ENCODE measurements at places on chromosomes 5 and 9.

GRCh38 chr9:114278881-114279570, 43.9 kb upstream of the ORM1 start:
- no peak for DNase-seq

DNA sequence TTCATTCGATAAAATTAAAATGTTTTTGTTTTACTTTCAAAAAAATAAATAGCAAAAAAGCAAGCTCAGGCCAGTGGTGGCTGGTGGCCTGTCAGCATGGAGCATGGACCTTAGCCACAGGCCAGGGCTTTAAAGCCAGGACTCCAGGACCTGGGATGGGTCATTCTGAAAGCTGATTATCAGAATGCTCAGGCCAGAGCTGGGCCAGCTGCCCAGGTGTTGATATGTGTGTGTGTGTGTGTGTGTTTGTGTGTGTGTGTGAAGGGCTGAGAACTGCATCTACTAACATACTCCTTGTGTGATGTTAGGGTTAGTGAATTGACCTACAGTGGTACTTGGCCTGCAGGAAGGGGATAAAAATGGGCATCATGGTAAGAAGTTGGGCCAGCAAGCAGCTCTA, 21.5 kb downstream of the PALM2AKAP2 start:
- no peak for DNase-seq

- DNase-seq = no peak
Observed at GRCh38 chr9:89395931-89396710, 77.8 kb downstream of the SECISBP2 start.

DNA sequence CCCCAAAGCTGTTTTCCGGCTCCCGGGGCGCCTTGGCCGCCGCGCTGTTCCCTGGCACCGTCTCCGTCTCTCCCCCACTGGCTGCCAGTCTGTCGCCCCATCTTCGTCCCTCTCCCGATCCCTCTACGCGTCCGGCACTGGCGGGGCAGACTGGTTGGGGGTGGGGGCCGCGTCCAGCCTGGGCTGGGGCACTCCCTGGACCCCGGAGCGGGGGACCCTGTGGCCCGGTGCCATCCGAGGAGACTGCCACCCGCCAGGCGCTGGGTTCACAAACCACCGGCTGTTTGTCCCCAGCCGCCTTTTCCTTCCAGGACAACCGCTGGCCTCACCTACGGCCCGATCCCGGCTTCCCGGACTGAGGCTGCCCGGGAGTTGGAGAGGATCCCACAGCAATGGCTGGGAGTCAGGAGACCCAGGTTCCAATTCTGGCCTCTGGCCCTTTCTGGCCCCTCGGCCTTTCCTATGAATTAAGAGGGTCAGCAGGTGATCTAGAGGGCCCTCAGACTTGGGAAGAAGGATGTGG, 1.0 kb upstream of the FIBCD1 start:
- no peak for DNase-seq

Data from activated CD4-positive, alpha-beta T cell treated with anti-CD3 and anti-CD28 coated beads, Interleukin-2, amount 50 U/mL, for 24 hours (primary cell).